ENCODE measurements at places on chromosomes 1 and 21.

- no peak for DNase-seq
Observed at GRCh38 chr1:172340520-172340919, 80.0 kb upstream of the C1orf105 start.

DNA sequence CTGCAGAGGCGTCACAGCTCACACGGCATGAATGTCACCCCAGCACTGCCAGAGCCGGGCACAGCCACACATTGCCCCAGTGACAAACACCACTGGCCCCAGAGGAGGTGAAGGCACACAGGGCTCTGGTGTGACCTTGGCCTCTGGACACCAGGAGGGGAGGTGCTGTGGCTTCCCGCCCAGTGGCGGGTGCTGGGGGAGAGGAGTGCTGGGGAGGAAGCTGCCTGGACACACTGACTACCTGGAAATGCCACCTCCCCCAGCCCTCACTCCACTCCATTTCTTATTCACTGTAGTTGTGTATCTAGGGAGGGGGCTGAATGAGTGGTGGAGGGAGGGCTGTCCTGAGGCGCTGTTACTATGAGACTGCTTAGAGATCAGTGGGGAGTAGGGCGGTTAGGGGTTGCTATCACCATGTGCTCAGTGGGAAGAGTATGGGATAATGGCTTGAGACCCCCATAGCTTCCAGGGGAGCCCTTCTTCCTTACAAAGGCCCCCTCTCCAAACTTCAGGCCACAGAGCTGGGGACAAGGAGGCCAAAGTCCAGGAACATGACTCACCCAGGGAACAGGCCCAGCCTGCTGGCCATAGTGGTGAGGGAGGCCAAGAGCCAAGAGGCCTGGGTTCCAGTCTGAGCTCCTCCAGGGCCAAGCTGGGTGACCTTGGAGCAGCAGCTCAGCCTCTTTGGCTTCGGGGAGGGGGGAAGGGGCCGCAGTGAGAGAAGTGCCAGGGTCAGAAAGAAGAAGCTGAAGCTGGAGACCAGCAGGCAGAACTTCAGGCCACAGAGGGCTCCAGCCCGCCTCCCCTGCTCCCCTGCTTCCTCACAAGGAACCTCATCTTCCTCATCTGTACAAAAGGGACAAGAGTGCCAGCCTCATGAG lies 40.1 kb downstream of the AHDC1 start:
- peak; percentile 72 for DNase-seq

DNA sequence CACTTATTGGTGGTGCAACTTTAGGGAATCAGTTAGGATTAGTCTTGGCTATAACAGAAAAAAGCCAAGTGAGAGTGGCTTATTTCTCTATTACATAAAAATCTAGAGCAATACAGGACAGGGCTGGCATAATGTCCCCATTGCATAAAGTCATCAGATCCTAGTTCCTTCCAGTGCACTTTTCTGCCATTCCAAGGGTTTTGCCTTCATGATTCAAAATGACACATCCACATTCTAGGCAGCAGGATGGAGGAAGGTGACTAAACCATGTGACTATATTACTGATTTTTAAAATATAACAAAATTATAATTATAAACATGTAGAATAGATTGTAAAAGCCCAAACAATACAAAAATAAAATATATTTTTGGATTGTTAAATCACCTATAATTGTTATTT lies 18.8 kb downstream of the JUN start:
- peak; percentile 54 for DNase-seq

- peak; percentile 41 for DNase-seq
Observed at GRCh38 chr1:55060133-55060999, 21.0 kb downstream of the PCSK9 start.

- DNase-seq, result no peak
Observed at GRCh38 chr1:92509619-92510018, 22.9 kb upstream of the GFI1 start.

- no peak for DNase-seq
Observed at GRCh38 chr1:162385702-162386101, 4.2 kb downstream of the C1orf226 start.

DNA sequence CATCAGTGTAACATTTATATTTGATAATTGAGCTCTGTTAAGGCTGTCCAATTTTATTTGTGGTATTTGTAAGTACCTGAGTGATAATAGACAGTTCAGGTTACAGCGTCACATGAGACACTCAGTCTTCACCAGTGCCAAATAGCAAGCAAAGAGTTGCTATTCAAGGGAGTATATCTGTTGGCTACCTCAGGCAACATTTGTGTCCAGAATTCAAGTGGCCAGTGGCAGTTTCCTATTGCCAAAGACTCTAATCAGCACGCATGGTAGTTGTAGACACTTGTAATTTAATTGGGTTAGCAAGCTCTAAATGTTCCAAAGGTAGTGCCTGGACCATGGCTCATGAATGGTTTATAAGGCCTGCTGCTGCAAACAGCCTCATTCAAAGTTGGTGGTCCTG lies 1524.3 kb upstream of the B3GALT2 start:
- DNase-seq, result no peak

- no peak for DNase-seq
Observed at GRCh38 chr21:46159841-46160656, 4.7 kb upstream of the FTCD start.

- no peak for DNase-seq
Observed at GRCh38 chr1:56225964-56226815, 353.2 kb downstream of the PLPP3 start.

DNA sequence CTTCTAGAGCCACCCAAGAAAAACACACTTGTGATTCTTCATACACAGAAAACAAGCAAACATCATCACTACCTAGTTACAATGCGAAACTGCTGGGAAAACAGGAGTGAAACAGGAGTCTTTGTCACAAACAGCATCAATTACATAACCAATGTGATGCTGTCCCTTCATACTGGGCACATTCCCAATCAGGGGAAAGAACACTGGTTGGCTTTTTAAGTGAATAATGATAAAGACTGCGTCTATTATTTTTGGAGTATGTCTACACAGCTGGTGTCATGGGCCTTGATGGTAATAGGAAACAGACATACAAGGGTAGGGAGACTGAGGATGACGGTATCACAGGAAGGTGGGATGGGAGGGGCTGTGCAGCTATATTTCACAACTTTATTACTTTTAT lies 43.3 kb downstream of the SIPA1L2 start:
- no peak for DNase-seq

DNA sequence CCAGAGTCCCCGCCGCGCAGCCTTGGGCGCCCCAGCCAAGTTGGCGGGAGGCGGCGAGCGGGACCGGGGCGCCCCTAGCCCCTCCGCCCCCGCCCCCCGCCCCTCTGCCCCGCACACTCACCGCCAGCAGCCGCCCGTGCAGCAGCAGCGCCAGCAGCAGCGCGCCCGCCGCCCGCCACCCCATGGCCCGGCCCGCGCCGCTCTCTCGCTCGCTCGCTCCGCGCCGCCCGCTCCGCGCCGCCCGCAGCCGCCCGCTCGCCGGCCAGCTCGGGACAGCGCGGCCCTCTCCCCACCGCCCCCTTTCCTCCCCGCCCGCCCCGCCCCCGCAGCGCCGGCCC lies at the start of gene HSPG2:
HSPG2 (minus strand) TSS at position 277 of the 338 bp plus-strand sequence; CDS start at position 184, 93 bp downstream.
- no peak for DNase-seq

DNA sequence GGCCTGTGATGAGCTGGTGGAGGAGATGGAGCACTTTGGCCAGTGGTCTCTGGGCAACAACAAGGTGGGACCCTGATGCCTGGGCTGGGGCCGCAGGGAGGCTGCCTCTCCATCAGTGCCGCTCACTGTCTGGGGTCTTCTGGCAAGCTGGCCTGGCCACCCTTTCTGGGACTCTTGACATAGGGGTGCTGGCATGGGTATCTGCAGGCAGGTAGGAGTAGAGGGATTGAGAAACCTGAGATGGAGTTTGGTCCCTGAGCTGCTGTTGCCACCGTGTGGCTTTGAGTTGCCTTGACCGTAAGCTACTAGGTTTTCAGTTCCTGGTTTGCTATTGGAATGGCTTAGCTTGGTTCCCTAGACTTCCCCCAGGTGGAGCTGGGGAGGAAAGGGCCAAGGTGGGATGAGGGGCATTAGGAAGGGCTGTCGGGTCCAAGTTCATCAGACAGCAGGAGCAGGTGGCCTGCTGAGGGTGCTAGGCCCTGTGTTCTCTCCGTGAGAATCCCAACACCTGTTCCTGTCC lies 13.2 kb upstream of the MFN2 start:
- peak; percentile 38 for DNase-seq

- no peak for DNase-seq
Observed at GRCh38 chr1:208893251-208893650, 649.1 kb upstream of the PLXNA2 start.

DNA sequence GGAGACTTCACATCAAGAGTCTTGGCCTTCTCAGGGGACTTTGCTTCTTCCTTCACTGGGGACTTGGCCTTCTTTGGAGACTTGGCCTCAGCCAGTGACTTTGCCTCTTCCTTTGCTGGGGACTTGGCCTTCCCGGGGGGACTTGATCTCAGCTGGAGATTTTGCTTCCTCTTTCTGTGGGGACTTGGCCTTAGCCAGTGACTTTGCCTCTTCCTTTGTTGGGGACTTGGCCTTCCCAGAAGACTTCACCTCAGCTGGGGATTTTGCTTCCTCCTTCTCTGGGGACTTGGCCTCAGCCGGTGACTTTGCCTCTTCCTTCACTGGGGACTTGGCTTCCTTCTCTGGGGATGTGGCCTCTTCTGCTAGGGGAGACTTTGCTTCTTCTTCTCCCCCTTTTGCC lies 13.5 kb upstream of the CD2 start:
- no peak for DNase-seq

- peak; percentile 91 for DNase-seq
Observed at GRCh38 chr1:151539321-151540020, 638 bp upstream of the TUFT1 start.

- DNase-seq, result no peak
Observed at GRCh38 chr21:43031121-43031619, 44.5 kb downstream of the CBS start.

- DNase-seq, result no peak
Observed at GRCh38 chr1:29362116-29362515, 125.8 kb downstream of the PTPRU start.

DNA sequence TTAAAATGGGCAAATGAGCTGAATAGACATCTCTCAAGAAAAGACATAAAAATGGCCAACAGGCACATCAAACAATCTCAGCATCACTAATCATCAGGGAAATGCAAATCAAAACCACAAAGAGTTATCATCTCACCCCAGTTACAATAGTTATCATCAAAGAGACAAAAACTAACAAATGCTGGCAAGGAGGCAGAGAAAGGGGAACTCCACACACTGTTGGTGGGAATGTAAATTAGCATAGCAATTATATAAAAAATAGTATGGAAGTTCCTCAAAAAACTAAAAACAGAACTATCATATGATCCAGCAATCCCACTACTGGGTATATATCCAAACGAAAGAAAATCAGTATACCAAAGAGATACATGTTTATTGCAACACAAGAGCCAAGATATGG lies 68.7 kb downstream of the DENND1B start:
- no peak for DNase-seq

GRCh38 chr21:45017039-45017960 lies 57.1 kb upstream of the ADARB1 start:
- DNase-seq, result no peak

GRCh38 chr1:159261311-159261710 lies 40.8 kb upstream of the FCER1A start:
- no peak for DNase-seq

- DNase-seq, result peak; percentile 60
Observed at GRCh38 chr1:27555700-27556424, 48.1 kb downstream of the AHDC1 start.

- peak; percentile 52 for DNase-seq
Observed at GRCh38 chr1:94321662-94322061, 84.3 kb upstream of the ARHGAP29 start.

- no peak for DNase-seq
Observed at GRCh38 chr1:205675247-205675646, 5.1 kb downstream of the SLC45A3 start.

DNA sequence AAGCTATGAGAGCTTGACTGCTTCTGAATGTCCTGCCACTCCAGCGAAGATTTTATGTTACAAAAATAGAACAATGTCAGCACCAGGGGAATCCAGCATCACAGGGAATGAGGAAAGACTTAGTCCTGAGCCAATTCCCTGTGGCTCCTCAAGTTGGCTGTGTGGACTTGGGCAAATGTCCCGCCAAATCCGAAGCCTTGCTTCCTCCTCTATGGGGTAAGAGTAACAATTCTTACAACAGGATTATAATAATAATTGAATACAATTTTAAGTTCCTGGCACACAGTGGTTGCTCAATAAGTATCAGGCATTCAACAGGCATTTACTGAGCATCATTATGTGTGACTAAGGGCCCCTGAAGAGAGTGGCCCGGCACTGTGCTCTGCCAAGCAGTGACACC lies 44.4 kb downstream of the STPG1 start:
- DNase-seq, result no peak

GRCh38 chr1:25173809-25174340 lies 58.4 kb downstream of the SYF2 start:
- no peak for DNase-seq

DNA sequence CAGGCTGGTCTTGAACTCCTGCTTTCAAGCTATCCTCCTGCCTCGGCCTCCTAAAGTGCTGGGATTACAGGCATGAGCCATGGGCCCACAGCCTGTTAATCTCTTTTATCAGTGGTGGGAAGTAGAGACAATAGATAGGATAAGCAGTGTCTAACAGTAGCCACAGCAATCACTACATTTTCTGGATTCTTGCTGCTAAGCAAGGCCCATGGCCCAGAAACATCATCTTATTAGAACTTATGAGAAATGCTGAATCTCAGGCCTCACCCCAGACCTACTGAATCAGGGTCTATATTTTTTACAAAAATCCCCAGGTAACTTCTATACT lies 29.7 kb downstream of the IGFN1 start:
- DNase-seq, result no peak

Data from EH (cell line).